ENCODE measurements at places on chromosomes 7 and 10. TPM values are rescaled to one million over a fixed set of nuclear protein-coding genes. Genes with fewer than 3 reads are reported as not detected.

GRCh38 chr7:114212721-114213429 lies 201.7 kb upstream of the FOXP2 start:
- DNase-seq, result no peak

DNA sequence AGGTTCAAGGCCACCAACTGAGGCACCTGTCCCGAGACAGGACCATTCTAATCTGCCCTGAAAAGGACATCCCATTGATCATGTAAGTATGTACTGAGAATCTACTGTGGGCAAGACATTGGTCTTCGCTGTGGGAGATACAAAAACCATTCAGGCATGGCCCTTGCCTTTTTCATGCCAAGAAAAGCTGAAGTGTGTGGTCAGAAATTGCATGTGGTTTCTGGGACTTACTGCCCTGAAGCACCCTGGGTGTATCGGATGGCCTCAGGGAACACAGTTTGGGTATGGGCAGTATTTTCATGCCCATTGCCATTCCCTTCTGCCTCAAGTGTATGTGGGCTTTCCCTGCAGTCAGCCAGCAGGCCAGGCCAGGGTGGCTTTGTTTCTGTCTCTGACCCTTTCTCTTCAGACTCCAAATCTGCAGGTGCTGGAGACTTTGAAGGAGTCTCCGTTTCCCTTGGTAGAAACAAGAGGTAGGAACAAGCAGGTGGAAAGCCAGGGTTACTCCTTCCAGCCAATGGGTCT lies 285.7 kb downstream of the ZEB1 start:
- DNase-seq, result no peak

DNA sequence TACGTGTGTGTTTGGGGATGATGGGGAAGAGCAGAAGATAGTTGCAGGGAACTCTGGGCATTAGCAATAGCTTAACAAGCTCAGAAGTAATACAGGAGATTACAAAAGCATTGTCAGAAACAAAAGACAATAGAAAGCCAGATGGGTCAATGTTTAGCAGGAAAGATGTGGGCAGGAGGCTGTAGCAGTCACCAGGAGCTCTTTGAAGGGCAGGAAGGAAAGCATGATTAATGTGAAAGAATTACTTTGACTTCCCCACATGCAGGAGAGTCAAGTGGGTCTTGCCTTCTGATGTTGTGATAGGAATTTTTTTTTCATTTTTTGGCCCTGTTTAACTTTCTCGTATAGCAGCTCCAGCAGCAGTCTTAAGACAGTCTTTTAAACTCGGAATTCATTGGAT lies 6.0 kb upstream of the SMNDC1 start:
- no peak for DNase-seq

DNA sequence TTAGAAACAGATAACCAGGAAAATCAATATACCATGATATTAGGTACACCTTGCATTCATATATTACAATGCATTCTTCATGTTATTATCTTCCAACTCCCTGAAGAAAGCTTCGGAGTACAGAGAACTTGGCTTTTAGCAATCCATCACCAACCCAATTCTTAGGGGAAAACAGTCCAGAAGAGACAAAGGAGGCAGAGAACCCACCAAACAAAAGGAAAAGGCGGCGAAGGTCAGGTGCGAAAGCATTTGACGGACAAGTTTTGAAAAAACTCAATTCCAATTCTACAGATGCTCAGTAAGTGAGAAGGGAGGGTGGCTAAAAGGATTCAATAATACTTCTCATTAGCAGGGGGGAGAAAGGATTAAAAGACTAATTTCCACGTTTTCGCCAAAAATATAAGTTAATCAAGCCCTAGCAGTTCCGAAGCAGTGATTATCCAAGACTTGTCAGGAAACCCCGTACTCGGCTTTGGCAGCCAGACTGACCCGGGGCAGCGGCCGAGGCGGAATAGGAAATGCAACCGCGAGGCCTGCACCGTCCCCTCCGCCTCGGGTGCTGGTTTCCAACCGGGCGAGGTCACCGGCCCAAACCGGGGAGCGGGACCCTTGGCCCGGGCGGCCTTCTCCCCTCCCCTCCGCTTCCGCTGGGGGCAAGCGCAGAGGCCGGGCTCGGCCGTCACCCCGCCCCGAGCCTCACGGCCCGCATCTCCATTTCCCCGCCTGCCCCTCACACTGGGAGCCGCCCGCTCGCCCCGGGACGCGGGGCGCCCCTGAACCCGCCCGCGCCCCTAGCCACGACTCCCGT lies 747 bp downstream of the GDI2 start:
- DNase-seq, result peak; percentile 54

DNA sequence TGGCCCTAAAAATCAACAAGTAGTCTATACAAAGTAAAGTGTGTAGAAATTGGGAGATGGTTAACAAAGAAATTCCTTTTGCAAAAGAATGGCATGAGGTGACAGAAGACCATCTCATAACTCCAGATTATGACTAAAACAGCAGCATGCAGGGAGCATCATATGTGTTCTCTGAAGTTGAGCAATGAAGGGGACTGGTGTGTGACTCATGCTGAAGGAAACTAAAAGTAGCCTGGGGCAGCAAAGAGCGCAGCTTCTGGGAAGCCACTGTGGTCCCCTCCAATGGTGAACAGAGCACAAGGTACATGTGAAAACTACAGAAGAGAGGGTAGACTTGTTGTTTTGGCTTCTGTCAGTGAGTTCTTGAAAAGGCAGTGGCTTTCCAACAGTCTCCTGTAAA lies 133.4 kb downstream of the MACC1 start:
- no peak for DNase-seq

GRCh38 chr7:8480527-8480926 lies 47.1 kb downstream of the NXPH1 start:
- DNase-seq, result no peak

KCND2 gene
- total RNA-seq, result not detected

MBL2 gene
- not detected for total RNA-seq

DNA sequence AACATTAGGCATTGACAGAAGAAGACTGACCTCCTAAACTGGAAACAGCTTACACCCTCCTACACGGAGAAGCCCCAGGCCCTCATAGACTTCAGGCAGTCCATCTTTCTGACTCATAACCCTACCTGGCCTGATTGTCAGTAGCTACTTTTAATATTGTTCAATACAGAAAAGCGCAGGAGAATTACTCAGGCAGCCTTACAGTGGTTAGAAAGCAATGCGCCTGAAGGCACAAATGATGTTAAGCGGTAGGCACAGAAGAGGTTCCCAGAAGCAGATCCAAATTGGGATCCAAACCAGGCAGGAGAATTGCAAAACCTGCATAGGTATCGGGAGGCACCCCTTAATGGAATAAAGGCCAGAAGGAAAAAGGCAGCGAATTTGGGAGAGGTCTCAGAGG lies 5.4 kb upstream of the CYREN start:
- DNase-seq, result no peak

DNA sequence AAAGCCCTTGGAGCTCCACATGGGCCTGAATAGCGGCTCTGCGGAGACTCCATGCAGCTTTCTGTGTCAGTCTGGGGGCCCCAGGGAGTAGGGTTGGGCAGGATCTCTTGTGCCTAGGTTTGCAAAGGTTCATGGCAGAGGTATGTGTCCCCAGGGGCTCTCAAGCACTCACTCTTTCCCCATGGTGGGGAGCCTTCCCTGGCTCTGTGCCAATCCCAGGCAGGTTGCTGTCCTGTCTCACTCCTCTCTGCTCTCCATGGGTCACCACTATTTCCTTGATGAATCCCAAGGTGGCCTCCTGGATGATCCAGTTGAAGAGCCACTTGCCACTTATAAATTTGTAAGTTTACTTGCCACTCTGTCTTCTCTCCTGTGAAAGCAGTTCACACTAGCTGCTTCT lies 238.4 kb downstream of the CCDC7 start:
- no peak for DNase-seq

DNA sequence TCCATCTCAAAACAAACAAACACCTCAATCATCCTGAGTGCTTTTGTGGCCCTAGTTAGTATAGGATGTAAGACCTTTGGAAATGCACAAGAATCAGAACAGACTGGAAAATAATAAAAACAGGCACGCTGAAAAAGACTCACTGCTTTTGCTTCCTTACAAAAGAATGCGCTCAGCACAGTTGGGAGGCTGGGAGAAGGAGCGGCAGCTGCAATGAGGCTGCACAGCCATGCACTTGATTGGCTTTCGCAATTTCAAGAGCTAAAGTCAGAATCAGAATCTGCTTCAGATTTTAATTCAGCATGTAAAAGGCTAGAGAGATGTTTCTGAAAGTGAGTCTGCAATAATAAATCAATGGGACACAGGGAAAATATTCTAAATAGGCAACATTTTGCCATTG lies 97.2 kb downstream of the FRMD4A start:
- no peak for DNase-seq

FAM25G gene
- total RNA-seq, result not detected

PRTFDC1 gene
- 1.4 TPM for total RNA-seq

GRID2IP gene
- total RNA-seq, result 0.28 TPM

DNA sequence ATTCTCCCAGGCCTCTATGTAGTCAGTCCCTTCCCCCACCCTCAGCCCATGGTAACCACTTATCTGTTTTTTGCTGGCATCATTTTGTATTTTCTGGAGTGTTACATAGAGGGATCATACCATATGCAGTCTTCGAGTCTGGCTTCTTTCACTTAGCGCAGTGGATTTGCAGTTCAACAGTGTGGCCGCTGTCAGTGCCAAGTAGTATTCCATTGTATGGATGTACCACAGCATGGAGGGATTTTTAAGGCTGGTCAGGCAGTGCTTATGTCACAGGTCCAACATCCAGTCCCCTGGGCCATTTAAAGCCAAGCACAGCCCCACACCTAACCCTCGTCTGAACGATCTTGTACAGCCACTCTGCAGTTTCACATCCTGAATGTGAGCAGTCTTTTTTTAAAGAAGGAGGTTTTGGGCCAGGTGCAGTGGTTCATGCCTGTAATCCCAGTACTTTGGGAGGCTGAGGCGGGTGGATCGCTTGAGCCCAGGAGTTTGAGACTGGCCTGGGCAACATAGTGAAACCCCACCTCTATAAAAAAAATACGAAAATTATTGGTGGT lies 121.8 kb downstream of the CUX1 start:
- DNase-seq, result no peak

DNA sequence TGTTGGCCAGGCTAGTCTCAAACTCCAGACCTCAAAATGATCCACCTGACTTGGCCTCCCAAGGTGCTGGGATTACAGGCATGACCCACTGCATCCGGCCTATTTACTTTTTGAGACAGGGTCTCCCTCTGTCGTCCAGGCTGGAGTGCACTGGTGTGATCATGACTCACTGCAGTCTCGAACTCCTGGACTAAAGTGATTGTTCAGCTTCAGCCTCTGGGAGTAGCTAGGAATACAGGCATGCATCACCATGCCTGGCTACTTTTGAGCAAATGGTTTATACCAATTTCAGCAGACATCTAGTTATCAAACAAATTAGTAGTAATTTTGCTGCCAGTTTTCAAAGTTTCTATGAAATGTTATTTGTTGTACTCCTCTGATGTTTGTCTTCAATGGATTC lies 2.2 kb upstream of the WAC start:
- no peak for DNase-seq

DNA sequence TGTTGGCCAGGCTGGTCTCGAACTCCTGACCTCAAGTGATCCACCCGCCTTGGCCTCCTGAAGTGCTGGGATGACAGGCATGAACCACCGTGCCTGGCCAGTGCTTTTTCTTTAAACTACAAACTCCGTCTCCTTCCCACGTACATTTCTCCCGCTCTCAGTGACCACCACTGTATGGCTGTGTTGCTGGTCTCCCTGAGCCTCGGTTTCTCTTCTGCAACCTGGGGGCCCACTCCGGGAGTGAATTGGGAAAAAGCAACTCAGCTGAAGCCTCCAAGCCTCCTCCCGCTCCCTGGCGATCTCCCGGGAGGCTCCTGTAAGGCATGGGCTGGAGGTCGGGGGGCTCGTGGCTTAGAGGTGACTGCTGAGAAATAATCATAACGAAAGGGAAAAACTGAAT lies 136.3 kb downstream of the ELFN1 start:
- DNase-seq, result no peak

DNA sequence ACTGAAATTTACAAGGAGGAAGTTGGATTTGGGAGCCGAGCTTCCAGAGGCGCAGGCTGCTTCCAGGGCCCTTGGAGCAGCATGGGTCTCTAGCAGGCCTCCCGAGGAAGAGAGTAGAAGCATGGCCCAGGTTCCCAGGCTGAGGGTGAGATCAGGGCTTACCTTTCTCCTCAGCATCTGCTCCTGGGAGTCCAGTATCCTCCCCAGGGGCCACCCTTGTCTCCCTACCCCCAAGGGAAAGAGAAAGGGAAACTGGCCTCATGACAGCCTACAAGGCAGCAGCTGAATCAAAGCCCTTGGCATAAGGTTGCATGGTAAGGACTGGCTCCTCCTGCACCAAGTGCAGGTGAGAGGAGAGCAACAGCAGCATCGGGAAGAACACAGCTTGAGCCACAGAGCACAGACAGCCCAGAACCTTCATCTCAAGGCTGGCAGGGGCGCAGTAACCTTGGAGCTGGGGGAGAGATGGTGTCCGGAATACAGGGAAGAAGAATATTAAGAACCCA lies 114.5 kb downstream of the MARCHF5 start:
- no peak for DNase-seq

BAG3 gene
- total RNA-seq, result 27.2 TPM

DNA sequence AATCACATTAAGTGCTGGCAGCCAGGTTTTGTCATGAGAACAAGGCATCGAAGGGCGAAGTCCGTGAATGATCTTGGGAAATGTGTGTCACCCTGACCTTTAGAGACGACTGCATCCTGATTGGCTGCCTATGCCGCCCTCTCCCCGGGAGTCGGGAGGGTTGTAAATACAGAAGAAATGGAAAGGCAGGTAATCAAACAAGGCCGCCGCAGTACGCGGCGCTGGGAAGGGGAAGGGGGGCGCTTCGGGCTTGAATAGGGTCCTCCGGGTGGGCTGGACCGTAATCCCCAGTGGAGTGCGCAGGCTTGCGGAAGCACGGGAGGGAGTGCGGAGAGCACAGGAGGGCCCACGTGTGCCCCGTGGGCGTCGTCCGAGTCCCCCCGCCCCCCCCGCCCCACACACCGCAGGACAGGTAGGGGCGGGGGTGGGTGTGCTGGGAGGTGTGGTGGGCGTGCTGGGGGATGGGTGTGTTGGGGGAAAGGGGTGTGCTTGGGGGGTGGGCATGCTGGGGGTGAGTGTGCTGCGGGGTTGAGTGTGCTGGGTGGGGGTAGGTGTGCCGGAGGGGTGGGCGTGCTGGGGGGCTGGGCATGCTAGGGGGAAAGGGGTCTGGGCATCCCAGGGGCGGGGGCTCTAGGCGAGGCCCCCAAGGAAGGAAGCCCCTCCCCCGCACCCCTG lies 169.4 kb downstream of the ARHGAP12 start:
- peak; percentile 47 for DNase-seq

ZNF398 gene
- total RNA-seq, result 12.1 TPM

GRCh38 chr7:25148772-25149575 lies 23.9 kb upstream of the CYCS start:
- no peak for DNase-seq

DNA sequence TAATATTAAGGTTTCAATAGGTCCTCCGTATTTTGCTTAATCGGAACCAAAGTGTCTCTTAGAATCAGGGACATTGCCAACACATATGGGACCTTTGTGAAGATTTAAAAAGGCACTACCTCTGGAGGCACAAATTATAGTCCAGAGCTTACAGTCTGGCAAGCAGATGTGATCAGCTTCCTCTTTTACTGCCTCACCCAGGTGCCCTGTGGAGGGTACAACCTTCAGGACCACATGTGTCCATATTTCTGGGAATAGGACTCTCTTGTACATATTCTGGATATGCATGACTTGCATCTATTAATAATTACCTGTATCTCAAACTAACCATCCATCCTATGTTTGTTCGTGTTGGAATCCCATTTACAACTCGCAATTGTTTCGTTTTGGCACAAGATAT lies 60.0 kb downstream of the HGF start:
- DNase-seq, result no peak
